SK-MEL-5 (cell line): ENCODE measurements at places on chromosomes 1 and 21. TPM values are rescaled to one million over a fixed set of nuclear protein-coding genes. Genes with fewer than 3 reads are reported as not detected.

Gene KRTAP27-1
- not detected in 2 replicates for total RNA-seq

GRCh38 chr1:9281908-9282695, 10.6 kb upstream of the SPSB1 start:
- no peak for DNase-seq

DNA sequence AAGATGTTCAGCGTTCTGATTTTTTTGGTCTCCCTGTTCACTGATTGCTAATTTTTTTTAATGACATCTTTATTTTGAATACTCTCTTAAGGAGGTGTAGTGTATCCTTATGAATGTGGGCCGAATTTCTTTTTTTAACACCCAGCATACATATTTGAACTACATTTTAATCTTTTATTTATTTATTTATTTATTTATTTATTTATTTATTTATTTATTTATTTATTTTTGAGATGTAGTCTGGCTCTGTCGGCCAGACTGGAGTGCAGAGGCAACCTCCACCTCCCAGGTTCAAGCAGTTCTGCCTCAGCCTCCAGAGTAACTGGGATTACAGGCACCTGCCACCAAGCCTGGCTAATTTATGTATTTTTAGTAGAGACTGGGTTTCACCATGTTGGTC, 15.1 kb downstream of the ZBTB8A start:
- no peak for DNase-seq

DNA sequence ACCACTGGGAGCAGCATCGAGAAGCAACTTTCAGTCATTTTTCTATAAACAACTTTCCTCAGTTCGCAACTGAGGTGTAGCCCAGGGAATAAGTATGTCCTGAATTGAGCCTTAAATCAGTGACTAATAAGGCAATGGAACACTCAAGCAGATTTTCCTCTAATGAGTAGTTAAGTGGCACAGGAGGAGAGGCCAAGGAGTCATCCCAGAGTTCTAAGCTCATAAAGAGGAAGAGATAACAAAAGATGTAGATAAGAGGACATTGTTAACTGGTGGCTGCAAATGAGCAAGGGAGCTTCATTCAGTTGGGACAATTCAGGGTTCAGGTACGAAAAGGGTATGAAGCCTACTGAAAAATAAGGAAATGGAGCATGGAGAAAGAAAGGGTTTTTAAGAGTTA, 64.5 kb downstream of the LRRC40 start:
- no peak for DNase-seq

DNA sequence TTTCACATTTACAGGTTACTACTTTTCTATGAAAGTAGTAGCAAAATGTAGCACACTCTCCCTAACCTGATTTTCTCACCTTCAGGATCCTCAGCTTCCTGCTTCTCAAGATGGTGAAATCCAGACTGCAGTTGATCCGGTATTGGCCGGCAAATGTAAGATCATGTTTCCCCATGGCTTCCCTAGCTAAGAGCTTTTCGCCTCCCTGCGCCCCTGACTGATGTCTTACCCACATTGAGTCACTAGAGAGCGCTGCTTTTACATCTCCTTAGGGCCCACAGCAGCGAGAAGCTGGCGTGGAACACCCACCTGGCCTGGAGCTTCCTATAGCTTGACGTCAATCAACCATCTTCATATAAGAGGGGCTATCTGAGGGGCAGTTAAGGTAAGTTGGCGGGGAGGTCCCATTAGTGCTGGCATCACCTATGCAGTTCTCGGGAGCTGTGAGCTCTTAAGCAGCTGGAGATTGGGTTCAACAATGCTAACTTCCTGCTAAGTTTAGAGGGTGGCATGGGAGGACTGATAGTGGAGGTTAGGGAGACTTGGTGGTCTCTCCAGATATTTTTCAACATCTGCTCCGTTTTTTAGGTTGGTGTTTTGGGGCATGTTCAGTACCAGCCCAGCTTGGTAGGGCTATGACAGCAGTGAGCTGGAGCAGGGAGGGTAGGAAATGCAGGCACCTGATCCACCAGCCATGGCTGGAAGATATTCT, 5.5 kb downstream of the PTPN7 start:
- peak; percentile 82 for DNase-seq

GRCh38 chr1:236875975-236876374, 80.9 kb downstream of the MTR start:
- DNase-seq, result no peak

Gene CBR3
- 18.5 and 23.1 TPM in 2 replicates for total RNA-seq
